Head of caudate nucleus (tissue), 42 donors: ENCODE measurements at places on chromosomes 5 and 9.

DNA sequence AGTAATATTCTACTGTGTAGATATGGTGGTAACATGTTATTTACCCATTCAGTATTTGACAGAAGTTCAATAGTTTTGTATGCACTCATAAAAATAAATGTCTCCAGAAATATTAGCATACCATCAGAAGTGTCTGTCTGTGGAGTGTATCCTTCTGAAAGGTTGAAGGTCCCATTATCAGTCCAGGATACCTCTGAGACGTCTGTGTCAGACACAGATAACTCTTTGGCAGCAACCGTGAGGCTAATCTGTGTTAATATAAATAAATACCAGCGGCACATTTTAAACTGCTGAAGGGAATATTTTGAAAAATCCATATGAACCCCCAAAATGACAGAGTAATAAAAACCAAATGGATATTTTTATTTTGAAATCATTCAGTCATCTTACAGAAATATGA, 11.9 kb upstream of the ZNF622 start:
- DNase-seq = no peak

DNA sequence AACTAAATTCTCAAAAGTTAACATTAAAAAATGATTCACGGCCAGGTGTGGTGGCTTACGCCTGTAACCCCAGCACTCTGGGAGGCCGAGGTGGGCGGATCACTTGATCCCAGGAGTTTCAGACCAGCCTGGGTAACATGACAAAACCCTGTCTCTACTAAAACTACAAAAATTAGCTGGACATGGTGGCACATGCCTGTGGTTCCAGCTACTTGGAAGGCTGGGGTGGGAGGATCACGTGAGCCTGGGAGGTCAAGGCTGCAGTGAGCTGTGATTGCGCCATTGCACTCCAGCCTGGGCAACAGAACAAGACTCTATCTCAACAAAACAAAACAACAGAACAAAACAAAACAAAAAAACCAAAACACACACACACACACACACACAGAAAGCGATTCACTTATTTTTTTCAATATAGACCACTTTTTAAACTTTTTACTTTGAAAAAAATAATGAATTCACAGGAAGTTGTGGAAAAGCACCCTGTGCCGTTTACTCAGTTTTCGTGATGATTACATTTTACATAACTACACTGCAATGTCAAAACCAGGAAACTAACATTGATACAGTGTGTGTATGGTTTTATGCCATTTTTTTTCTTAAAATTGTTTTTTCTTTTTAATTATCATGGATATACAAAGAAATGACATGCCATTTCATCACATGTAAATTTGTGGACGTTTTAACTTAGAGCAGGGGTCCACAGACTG, 73.7 kb downstream of the TENT4A start:
- no peak for DNase-seq

- DNase-seq = no peak
These were observed 214.2 kb downstream of the SPATA31D1 start for GRCh38 chr9:82202808-82203207.

- DNase-seq = no peak
These were observed 83.6 kb downstream of the ARHGEF28 start for GRCh38 chr5:73709536-73710129.

DNA sequence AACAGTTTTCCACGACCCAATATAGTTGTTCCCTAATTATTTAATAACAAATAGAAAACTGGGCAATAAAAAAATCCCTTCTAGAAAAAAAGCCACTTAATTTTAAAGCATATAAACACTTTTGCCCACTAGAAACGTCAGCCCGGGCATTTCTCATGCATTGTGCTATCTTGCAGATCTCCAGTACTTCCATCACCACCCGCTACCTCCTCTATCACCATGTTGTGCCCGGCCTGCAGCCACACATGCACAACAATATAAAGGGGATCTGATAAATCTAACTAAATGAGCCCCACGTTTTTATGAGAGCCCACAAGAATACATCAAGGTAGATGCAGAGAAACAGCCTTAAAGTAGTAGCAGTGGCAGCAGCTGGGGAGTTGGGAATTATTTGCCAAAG, 272.7 kb downstream of the MLLT3 start:
- no peak for DNase-seq

DNA sequence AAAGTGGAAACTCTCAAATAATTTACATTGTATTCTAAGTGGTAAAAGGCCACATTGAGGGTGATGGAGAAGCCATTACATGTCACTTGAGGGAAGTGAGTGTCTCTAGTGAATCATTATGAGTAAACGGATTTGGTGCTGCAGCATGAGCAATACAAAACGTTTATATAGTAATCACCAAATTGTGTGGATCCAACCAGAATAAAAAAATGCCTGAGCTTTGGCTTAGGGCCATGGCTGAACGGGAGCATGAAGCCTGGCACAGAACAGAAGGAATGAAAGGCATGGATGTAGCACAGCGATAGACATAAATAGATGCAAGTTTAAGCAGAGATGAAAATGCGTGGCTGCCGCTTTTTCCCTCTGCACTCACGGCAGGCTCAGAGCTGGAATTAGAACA, 58.3 kb downstream of the PTTG1 start:
- no peak for DNase-seq

DNA sequence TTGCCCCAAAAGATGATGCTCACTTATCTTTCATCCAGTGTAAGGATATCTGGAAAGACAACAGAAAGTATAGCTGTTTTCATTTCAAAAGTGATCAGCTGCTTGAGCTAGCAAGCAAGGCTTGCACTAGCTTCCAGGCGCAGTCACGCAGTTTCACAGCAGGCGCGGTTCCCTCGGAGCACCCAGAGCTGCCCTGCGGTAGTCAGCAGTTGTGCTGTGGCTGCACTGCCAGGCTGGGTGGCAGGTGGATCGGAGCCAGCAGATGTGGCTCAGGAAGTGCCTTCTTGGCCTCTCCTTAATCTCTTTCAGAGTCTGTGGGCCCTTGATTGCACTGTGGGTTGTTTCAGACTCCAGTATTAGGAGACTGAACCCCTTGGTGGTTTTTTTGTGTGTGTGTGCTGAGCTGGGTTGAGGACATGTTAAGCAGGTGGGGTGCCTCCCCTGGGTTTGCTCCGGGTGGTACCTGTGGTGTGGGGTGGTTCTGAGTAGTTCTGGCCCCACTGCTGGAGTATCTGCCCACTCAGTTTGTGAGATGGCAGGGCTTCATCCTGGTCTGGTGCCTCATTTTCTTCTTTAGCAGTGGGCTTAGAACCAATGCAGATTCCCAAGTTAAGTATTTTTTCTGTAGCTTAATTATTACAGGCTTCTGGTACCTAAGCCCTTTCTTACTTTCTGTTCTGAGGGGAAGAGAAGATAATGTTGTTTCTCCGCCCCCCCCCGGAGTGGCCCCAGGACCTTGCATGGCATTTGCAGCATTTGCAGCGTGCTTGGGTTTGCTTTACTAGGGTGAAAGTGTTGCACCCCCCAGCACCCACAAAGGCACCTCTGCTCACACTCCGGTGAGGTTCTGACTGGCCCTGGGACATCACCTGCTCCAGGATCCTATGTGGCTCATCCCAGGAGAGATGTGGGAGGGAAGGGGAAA, 16.4 kb downstream of the TENT4A start:
- no peak for DNase-seq

GRCh38 chr5:98905857-98906688, 22.7 kb downstream of the CHD1 start:
- DNase-seq = no peak

DNA sequence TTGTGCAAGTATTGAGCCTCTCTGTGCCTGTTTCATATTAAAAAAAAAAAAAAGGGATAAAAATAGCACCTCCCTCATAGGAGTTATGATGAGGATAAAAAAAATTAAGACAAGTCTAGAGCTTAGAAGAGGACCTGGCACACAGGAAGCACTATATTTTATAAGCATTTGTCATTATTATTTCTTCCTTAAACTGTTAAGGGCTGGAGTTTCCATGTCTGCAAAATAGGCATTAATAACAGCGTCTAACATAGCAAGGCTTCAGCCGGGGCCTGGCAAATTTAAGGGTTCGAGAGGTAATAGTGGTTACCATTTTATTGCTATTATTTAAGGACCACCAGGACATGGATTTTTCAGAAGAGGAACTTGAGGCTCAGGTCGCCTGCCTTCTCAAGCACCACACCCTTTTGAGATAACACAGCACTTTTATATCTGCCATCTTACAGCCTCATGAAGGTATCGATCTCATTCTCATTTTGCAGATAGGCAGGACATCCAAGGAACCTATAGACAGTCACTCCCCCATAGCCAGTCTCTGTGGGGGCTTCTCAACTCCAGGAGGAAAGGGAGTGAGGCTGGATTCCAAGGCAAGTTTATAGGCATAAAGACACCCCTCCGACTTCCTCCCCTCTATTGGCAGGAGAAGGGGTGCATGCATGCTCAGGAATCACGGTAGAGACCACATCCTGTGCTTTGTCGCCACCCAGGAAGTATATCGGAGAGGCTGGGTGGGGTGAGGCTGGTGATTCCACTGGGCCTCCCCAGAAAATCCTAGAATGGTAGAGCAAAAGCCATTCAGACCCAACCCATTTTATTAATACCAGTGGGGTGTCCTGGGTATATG, 2.4 kb downstream of the ANXA6 start:
- no peak for DNase-seq

GRCh38 chr5:133941456-133942196, 26.8 kb downstream of the C5orf15 start:
- no peak for DNase-seq

DNA sequence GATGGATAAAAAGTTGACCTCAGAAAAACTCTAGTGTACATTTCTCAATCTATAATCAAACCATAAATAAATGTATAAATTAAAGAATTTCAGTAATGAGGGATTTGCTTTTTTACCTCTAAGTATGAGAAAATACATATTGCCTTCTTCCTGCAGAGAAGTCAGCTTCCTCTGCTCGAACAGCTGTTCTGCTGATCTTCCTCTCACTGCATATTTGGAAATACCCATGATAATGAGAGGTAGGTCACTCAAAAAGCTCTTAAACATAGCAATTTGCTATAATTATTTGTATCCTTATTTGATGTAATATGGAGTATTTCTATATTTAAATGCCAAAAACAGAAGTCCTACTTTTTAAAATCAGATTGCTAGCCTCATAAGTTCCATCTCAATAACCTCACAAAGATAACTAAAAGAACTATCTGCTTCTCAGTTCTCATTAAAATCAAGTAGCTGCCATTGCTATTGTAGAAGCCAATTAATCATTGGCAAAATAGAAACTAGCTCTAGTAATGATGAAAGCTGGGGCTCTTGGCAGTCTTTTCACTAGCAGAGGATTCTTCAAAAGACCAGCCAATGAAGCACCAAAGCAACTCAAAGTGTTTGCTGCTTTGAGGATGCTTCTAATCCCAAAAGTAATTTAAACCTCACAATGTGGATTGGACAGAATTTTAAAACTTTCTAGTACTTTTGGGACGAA, 35.7 kb upstream of the OR13D1 start:
- no peak for DNase-seq

DNA sequence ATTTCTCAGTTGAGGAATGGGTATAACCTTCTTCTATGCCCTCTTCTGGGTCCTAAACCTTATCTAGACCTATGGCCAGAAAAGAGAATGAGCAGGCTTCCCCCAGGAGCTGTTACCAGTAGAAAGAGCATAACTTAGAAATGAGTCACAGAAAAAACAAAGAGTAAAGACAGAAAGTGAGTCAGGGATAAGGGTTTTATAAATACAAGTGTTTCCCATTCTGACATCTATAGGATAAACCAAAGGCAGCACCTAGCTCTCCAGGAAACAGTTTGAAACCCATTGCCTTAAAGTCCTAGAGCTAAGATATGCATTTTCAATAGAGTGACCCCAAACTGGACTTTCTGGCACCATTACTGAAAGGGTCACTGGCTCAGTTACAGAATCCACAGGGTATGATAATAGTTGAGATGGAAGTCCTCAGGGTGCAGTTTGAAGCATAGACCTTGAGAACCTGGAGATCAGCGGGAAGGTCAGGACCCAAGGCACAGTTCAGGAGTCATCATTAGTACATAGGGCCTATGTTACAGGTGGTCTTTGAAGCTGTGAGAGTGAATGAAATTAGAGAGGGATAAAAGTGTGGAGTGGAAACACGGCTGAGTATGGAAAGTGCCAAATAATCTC, 42.7 kb upstream of the LIFR start:
- DNase-seq = no peak

DNA sequence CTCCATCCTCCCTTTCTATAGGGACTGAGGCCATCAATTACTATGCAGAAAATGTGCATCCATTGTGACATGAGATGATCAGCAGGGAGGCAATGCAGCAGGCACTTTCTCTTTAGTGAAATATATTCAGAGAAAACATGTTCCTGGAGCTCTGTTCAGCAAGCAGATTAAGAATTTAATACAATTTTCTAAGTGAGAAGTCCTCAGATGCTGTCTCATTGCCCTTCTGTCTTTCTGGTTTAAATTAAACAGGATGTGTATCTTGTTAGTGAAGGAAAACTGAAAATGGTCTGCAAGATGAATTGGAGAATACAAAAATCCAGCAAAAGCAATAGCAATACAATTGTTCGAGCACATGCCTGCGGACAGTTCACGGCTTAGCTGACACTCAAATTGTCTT, 445.8 kb upstream of the RIOK2 start:
- no peak for DNase-seq

DNA sequence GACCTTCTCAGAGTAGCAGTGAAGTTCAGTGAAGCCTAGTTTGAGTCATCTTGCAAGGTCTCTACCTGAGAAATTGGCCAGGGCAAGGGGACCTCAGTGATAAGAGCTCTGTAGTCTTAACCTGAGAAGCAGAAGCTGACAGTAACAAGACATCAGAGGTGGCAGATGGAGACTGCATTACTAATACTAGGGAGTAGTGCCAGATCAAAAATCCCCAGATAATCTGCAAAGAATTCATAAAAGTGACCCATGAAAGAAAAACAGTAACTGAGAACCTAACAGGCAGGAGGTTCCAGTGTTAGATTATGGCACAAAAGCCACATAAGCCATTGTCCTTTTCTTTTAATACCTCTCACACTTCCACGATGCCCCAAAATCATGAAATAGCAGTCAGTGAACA, 175.5 kb downstream of the MUSK start:
- no peak for DNase-seq

DNA sequence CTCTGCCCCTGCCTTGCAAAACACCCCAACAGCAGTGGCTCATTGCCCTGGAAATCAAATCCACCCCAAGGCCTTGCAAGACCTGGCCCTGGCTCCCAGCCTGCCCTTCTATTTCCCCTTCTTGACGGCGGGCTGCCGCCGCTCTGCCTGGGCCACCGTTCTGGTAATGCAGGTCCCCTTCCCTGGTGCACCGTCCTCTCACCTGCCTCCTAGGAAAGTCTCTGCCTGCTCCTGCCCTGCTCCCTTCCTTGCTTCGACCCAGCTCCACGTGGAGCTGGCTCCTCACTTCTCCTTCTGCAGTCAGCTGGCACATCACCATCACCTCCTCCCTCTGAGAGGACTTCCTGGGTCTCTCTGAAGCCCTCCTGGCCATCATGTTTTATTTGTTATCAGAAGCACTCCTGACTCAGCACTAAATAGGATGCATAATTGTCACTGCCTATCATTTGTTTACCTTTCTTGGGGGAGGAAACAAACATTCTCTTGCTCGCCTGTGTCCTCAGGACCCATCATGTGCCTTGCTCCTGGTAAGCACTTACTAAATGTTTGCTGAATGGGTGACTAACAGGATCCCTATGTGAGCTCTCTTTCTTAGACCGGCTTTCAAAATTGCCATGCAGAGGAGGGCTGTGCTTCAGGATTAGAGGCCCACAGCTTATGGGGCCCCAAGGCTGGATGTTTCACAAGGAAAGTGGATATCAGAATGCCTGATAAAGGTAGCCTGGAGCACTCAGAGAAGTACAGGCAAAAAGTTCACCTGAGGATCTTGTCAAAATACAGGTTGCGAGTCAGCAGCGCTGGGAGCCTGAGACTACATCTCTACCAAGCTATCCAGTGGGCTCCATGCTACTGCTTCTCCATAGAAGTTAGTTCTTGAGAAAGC, 19.6 kb upstream of the C5orf47 start:
- no peak for DNase-seq
